ENCODE measurements at places on chromosomes 2 and 18. TPM values are rescaled to one million over a fixed set of nuclear protein-coding genes. Genes with fewer than 3 reads are reported as not detected.

HTRA2 gene
- total RNA-seq: 45.7 TPM

MAP2 gene
- total RNA-seq: 51.0 TPM

ABCB11 gene
- not detected for total RNA-seq

NTSR2 gene
- under 0.01 TPM for total RNA-seq

ANKRD30B gene
- under 0.01 TPM for total RNA-seq

ACTR3 gene
- total RNA-seq: 120 TPM

ANKZF1 gene
- total RNA-seq: 32.7 TPM

TRIM43 gene
- not detected for total RNA-seq

C2orf15 gene
- total RNA-seq: under 0.01 TPM

DLX1 gene
- not detected for total RNA-seq

POU3F3 gene
- not detected for total RNA-seq

RFX8 gene
- total RNA-seq: 2.6 TPM

PSD4 gene
- total RNA-seq: 6.1 TPM

SLC5A7 gene
- total RNA-seq: not detected

WDR54 gene
- 27.1 TPM for total RNA-seq

MORN2 gene
- 19.3 TPM for total RNA-seq

UGT1A5 gene
- total RNA-seq: not detected

CREG2 gene
- under 0.01 TPM for total RNA-seq

RBM44 gene
- 0.17 TPM for total RNA-seq

DLGAP1 gene
- 0.51 TPM for total RNA-seq

NDUFS1 gene
- total RNA-seq: 81.2 TPM

KCNJ3 gene
- total RNA-seq: not detected

CCBE1 gene
- total RNA-seq: 60.9 TPM

VIT gene
- 0.77 TPM for total RNA-seq

NYAP2 gene
- total RNA-seq: not detected

CRYGC gene
- not detected for total RNA-seq

NCKAP1 gene
- total RNA-seq: 106 TPM

All from fibroblast of lung (primary cell).